Gastrocnemius medialis (tissue), 4 donors: ENCODE measurements at places on chromosomes 12 and 14. TPM values are rescaled to one million over a fixed set of nuclear protein-coding genes. Genes with fewer than 3 reads are reported as not detected.

The SYNE3 gene
- total RNA-seq: 4.9 TPM

The PCED1B gene
- 0.36 TPM for total RNA-seq

The EPYC gene
- not detected for total RNA-seq

The MGST1 gene
- total RNA-seq: 29.5 TPM

The NGB gene
- total RNA-seq: not detected

The PPP1R13B gene
- total RNA-seq: 11.8 TPM

The MIS18BP1 gene
- 4.7 TPM for total RNA-seq

The GNB3 gene
- total RNA-seq: not detected

The ADCK1 gene
- 3.7 TPM for total RNA-seq

The PLEKHG7 gene
- not detected for total RNA-seq

The CACNA2D4 gene
- 0.25 TPM for total RNA-seq

The EFCAB11 gene
- 1.6 TPM for total RNA-seq
